ENCODE measurements at places on chromosomes 2 and 18.

GRCh38 chr2:23541503-23542229 is 156.7 kb downstream of the KLHL29 start:
- peak; percentile 32 for DNase-seq

- DNase-seq: no peak
Measured at GRCh38 chr2:96111257-96111640, 5.1 kb downstream of the ADRA2B start.

GRCh38 chr2:65615602-65616001 is 183.2 kb upstream of the SPRED2 start:
- DNase-seq: no peak

DNA sequence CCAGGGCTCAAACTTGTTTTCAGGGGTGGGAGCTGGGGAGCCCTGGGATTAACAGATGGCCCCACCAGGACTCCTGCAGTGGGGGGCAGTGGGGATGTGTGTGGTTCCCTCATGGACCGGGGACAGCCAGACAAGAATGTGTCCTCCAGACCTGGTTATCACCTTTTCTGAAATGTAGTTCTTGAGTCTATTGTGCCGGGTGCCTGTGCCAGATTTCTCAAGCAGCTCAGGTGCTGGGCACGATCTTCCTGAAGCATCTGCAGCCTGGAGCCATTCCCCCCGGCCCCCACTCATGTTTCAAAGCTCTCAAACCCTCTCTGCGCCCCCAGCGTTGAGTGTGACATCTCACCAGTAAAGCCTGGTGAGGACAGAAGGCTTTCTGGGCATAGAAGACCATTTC is 48.4 kb upstream of the HAAO start:
- DNase-seq: no peak

GRCh38 chr2:7508296-7508943 is 591.2 kb downstream of the RNF144A start:
- DNase-seq: peak; percentile 34

GRCh38 chr2:14401873-14402272 is 230.6 kb upstream of the LRATD1 start:
- peak; percentile 9 for DNase-seq

GRCh38 chr2:8454797-8455196 is 227.1 kb upstream of the ID2 start:
- DNase-seq: no peak

GRCh38 chr2:208546107-208546506 is 139.5 kb downstream of the PTH2R start:
- no peak for DNase-seq

DNA sequence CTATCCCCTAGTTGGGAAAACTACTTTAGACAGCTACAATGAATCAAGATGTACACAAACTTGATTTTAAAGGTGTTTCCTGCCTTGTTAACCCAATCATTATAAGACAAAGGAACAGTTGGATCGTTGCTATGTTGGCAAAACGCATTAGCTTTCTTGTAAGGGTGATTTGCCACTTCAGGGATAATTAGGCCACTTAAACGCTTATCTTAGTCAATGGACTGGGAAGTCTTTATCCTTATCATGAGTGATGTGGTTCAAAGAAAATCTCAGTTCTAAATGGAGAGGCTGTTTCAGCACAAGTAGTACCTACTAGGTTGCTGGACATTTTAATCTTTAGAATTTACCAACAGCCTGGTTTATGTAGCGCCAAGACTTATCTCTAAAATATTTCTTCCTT is 406.1 kb upstream of the MEX3C start:
- DNase-seq: no peak

DNA sequence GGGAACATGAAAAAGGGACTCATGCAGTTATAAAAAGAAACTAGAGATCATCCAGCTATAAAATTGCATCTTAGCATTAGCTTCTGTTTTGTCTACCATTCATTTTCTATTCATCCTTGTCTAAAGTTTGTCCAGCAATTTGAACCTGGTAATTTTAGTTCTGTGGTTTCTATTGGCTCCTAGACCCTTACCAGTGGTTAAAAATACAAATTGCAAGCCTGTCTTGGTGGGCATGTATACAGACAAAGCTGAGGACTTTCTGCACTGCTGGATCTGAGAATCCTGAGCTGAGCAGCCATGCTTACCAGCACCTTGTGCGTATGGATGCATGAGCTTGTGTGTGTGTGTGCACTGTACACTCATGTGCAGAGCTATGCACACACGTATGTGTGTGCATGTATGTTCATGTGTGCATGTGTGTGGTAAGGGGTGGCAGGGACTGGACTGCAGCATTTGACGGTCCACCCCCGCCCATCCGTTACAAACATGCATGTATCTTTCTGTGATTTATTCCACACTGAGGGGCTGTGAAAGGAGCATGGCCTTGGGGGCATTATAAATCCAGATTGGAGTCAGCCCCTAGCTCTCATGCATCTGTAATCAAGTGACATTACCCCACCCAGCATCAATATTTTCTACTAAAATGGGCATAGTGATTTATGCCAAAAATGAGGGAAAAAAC is 144.7 kb downstream of the FAM210A start:
- no peak for DNase-seq

- no peak for DNase-seq
Measured at GRCh38 chr2:116706396-116706795, 1108.1 kb upstream of the DDX18 start.

- no peak for DNase-seq
Measured at GRCh38 chr2:59622599-59623308, 930.7 kb downstream of the BCL11A start.

- no peak for DNase-seq
Measured at GRCh38 chr2:130853391-130853790, 16.7 kb downstream of the ARHGEF4 start.

DNA sequence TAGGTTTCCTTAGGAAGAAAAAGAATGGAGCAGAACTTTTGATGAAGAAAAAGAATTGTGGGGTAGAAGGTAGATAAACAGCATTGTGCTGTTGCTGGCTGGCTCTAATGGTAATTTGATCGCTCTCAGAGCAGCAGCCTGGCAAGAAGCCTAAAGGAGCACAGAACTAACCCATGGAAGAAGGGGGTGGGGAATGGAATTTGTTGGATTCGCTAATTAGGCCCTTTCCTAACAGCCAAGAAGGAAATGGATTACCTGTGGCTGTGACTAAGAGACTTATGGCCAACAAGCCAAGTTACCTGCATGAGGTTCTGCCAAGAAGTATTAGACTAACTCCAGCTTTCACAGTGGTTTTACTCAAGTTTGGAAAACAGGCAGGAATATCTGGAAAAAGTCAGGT is 210.6 kb downstream of the IKZF2 start:
- DNase-seq: peak; percentile 46

GRCh38 chr2:171160956-171161740 is 455 bp upstream of the TLK1 start:
- DNase-seq: peak; percentile 30

- DNase-seq: no peak
Measured at GRCh38 chr18:3345452-3345851, 83.5 kb downstream of the MYL12B start.

Measured in NCI-H1930 (cell line).